ENCODE measurements at places on chromosomes 1 and 21.
A peak's percentile ranks its signal among the peaks of the same experiment; 100 is the strongest.

- DNase-seq, result no peak
These were observed 21.0 kb downstream of the PDE9A start for GRCh38 chr21:42674351-42674940.

GRCh38 chr1:209613400-209614150 is 30.1 kb downstream of the CAMK1G start:
- no peak for DNase-seq

DNA sequence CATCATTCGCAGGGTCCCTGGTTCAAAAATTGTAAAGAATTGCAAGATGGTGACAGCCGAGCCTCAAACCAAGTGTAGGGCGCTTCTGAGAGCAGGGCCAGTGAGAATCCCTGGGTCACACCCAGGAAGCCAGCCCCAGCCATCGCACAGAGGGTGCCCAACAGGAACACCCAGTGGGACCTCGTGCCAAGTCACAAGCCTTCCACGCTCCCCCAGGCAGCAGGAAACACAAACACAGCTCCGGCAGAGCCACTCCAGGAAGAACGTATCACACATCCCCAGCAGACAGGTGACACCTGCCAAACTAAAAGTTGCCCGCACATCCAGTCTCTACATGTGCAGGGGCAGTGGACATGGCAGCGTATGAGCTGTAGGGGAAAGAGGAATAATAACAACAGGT is 20.2 kb downstream of the DHRS3 start:
- no peak for DNase-seq

DNA sequence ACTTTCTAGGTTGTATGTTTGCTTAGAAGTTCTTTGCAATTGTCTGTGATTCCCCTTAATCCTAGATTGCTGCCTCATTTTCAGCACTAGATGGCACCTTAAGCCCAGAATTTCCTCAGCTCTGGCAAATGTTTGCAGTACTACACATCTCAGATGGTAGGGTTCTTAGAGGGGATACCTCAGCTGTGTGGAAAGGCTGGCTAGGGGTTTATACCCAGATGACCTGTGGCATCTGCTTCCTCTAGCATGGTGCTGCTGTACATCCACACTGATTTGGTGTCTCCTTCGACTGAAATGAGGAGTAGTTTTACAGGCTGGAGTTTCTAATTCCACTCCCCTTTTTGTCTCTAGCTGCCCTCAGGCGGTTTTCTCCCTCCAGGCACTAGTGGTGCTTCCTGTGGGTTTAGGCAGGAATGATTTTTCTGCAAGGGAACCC is 23.5 kb downstream of the ASB17 start:
- peak; percentile 17 for DNase-seq

DNA sequence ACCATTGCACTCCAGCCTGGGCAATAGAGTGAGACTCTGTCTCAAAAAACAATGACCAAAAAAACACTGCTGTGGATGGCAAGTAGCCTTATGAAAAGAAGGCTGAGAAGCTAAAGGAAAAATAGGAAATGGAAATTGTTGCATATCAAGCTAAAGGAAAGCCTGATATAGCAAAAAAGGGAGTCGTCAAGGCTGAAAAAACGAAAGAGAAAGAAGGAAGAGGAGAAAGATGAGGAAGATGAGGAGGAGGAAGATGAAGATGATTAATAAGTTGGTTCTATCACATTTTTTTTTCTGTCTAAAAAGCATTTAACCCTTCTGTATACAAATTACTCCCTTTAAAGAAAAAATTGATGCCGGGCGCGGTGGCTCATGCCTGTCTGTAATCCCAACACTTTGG is 10.2 kb upstream of the PRDX1 start:
- no peak for DNase-seq

DNA sequence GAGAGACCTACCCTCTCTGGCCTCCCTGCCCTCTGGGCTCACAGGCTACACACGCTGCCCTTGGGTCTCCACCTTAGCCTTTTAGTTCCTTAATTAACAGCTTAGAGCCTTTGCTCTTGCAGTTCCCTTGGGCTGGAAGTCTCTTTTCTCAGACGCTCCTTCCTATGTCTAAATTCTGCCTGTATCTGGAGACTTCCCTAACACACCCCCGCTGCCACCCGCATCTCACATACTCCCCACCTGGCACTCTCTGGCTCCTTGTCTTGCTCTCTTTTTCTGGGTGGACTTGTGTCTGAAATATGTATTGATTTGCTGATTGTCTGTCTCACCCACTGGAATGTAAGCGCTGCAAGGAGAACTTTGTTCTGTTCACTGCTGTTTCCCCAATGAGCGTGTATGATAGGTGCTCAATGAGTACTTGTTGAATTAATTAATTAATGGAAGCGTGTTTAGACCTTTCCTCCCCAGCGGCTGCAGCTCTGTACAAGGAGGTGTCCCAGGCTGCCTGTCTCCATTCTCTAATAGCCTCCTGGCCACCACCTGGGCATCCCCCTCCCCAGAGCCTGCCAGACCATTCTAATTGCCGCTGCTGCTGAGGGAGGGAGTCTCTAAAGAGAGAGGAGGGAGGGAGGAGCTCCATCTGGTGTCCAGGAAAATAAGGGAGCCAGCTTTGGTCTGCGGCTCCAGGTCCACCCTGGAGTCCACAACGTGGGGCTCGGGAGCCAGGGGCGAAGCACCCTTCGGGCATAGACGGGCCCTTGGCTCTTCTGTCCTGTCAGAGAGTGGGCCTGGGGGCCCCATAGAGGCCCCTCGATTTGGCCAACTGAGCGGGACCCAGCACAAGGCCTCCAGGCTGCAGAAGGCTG is 95.4 kb downstream of the RNF220 start:
- DNase-seq, result no peak

Data from RWPE1 (cell line).